Mammary microvascular endothelial cell (primary cell): ENCODE measurements at places on chromosomes 7 and 10. TPM values are rescaled to one million over a fixed set of nuclear protein-coding genes. Genes with fewer than 3 reads are reported as not detected.

Gene CDHR3
- 0.30 and 1.5 TPM in 2 replicates for total RNA-seq

Gene CH25H
- total RNA-seq, result 4.4 and 6.7 TPM in 2 replicates

Gene HTR7
- total RNA-seq, result not detected in 2 replicates

Gene MALRD1
- not detected in 2 replicates for total RNA-seq

Gene ELFN1
- 0.84 and 1.1 TPM in 2 replicates for total RNA-seq

Gene BMPER
- not detected in 2 replicates for total RNA-seq

Gene DYDC2
- total RNA-seq, result not detected in 2 replicates

Gene CTNNA3
- total RNA-seq, result under 0.01 TPM in 1 of 2 replicates, not detected in the other

Gene ENKUR
- total RNA-seq, result 0.39 and 0.47 TPM in 2 replicates

Gene SNCG
- total RNA-seq, result 77.7 and 80.4 TPM in 2 replicates

Gene FAM20C
- 17.6 and 22.7 TPM in 2 replicates for total RNA-seq
